ENCODE measurements at places on chromosomes 12 and 14. TPM values are rescaled to one million over a fixed set of nuclear protein-coding genes. Genes with fewer than 3 reads are reported as not detected.

The PLA2G1B gene
- polyA plus RNA-seq: not detected

The FOXA1 gene
- polyA plus RNA-seq: not detected

The TRPV4 gene
- not detected for polyA plus RNA-seq

The FGFR1OP2 gene
- polyA plus RNA-seq: 68.4 TPM

All from naive B cell (primary cell).